Stimulated activated CD4-positive, alpha-beta T cell treated with anti-CD3 and anti-CD28 coated beads, Interleukin-4, amount 100 ng/mL, for 4 hours (primary cell): ENCODE measurements at places on chromosomes 4 and X.

DNA sequence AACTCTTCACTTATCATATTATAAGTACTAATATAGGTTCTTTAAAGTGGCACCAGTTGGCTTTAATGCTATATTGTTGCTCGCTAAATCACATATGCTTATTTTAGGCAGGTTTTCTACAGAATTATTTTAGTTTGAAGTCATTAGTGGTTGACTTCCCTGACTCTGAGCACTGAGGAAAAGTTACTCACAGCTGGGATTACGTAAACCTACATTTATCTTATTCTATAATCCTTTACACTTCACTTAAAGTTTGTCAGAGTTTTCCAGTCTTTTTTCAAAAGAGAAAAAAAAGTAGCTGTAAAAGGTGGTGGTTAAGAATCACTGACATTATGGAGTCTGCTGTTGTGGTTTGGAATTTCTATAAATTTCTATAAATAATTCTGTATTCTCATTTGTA, 5.8 kb downstream of the UGT2B4 start:
- no peak for DNase-seq

DNA sequence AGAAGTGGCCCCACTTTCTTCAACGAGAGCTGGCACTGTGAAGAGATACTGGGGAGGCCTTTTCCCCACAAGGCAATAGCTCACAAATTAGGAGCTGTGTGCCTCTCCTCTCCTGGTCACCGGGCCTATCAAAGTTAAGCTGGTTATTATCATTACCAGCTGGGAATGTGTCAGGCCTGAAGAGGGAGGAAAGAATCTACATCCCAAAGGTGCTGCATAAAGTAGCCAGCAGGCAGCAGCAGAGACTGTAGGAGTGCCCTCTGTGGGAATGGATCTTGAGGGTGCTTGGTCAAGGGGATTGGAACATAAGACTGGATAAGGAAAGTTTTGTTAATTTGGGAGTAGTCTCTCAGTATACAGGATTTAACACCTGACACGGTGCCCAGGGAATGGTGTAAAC, 9.1 kb upstream of the TMPRSS11D start:
- DNase-seq: no peak

DNA sequence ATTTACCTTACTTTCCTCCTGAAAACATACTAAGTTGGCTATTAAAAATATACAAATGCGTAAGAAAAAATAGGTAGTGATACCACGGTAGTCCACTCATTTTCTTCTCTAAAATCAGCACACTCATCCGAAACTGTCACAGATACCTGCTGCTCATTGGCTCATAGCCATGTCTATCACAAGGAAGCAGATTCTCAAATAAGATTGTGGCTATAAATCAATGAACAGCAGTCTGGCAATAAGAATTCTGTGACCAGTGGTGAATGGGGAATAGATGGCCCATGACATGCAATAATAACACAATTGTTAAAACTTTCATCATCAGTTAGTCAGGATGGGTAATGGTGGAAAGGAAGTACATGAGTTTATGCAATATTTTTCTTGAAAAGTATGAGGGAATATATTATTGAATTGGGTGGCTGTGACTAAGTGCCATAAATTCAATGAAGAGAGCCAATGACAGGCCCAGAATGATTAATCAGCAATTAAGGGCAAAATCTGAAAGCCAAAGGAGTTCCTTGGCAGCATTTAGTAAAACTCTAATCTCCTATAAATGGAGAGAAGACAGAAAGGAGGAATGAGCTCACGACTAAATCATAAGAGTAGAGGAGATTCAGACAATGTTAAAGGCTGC, 202.3 kb upstream of the NEIL3 start:
- DNase-seq: no peak

DNA sequence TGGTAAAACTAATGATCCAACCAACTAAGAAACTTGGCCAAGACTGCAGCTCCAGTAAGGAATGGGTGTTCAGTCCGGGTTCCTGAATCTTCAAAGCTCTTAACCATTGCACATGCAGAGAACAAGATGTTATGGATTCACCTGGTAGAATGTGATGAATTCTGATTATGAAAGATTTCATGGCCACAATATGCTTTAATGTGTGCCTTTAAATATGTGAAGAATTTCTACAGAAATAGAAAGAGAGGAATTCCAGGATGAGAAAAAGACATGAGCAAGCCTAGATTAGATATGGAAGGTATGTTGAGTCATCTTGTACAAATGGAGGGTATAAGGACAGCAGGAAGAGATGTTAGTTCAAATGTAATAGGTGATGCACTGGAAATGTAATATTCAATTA, 472.2 kb upstream of the TENM3 start:
- DNase-seq: no peak

DNA sequence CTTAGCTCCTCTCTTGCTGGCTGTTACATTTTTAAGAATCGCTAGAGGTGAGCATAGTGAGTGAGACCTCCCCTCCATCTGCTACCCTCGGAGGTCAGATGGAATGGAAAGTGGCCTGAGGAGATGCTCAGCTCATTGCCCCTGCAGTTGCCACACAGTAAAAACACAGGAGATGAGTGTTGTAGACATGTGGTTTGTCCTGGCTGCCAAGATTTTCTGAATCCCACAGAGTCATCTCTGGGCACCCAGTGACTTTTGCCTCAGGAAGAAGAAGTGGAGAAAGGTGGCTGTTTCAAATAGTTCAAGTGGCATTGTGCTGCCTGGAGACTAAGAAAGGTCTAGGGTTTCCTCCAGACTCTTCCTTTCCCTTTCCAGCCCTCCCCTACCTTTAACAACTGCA, 271.0 kb downstream of the STK32B start:
- DNase-seq: no peak

DNA sequence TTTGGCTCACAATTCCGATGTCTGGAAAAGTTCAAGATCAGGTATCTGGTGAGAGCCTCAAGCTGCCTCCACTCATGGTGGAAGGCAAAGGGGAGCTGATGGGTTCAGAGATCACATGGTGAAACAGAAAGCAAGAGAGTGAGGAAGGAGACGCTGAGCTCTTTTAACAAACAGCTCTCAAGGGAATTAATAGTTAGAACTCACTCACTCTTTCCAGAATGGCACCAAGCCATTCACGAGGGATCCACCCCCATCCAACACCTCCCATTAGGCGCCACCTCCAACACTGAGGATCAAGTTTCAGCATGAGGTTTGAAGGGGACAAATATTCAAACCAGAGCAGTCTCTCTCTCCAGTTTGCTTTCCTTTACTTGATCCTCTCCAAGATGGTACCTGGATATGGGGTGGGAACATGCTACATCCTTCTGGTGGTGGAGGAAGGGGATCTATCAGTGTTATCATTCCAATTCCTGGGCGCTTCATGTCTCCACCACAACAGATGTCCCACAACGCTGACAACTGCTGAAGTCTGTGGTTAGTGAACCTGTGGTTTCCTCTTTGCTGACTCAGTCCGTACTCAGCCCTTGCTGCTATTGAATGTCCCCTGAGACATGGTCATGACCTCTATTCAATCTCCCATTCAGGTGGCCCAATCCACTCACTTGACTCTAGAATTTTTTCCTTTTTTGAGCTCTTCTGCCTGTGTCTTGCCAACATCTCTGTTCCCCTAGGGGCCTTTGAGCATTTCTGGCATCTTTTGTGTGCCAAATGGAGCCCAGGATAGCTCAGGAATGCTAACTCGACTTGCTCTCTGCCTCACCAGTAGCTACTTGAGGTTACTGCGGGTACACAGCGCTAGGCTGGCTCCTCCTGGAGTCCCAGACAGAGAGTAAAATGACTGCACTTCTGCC, 395.2 kb downstream of the MID1IP1 start:
- no peak for DNase-seq

- DNase-seq: no peak
Measured at GRCh38 chr4:139963708-139964107, 190.3 kb downstream of the MAML3 start.

GRCh38 chrX:110087485-110088356, 84.8 kb downstream of the TMEM164 start:
- no peak for DNase-seq

GRCh38 chr4:74777531-74777930, 16.8 kb downstream of the BTC start:
- no peak for DNase-seq

DNA sequence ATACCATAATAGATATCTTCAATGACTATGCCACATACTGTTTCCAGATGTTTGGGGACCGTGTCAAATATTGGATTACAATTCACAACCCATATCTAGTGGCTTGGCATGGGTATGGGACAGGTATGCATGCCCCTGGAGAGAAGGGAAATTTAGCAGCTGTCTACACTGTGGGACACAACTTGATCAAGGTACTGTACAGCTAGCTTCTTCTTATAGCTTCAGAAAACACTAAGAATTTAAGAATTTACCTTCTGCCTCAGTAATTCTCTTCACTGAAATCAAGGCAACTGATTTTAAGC, 805 bp downstream of the KLB start:
- no peak for DNase-seq

GRCh38 chr4:183107891-183108459, 8.9 kb downstream of the WWC2 start:
- no peak for DNase-seq

- no peak for DNase-seq
Measured at GRCh38 chr4:971666-972500, 1.5 kb downstream of the DGKQ start.

GRCh38 chrX:46461660-46462191, 83.5 kb downstream of the ZNF674 start:
- no peak for DNase-seq

GRCh38 chr4:116110713-116111112, 974.7 kb downstream of the TRAM1L1 start:
- DNase-seq: no peak

DNA sequence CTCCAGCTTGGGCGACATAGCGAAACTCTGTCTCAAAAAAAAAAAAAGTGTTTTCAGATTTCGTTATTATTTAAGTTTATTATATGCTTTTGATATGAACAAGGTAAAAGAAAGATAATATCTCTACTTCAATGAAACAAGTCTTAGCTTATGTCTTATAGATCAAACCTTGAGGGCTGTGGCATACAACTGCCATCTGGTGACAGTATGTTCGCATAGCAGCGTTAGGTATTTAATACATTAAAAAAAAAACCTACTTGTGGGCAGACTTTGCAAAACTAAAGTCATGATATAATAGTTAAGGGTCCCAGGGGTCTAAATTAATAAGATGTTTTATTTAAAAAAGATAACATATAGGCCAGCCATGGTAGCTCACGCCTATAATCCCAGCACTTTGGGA, 161.2 kb upstream of the AMOT start:
- DNase-seq: no peak

GRCh38 chr4:80307774-80308465, 27.6 kb upstream of the CFAP299 start:
- no peak for DNase-seq

- no peak for DNase-seq
Measured at GRCh38 chr4:145520172-145520571, 38.5 kb downstream of the SMAD1 start.

- no peak for DNase-seq
Measured at GRCh38 chr4:119523399-119523798, 105.2 kb downstream of the PDE5A start.

DNA sequence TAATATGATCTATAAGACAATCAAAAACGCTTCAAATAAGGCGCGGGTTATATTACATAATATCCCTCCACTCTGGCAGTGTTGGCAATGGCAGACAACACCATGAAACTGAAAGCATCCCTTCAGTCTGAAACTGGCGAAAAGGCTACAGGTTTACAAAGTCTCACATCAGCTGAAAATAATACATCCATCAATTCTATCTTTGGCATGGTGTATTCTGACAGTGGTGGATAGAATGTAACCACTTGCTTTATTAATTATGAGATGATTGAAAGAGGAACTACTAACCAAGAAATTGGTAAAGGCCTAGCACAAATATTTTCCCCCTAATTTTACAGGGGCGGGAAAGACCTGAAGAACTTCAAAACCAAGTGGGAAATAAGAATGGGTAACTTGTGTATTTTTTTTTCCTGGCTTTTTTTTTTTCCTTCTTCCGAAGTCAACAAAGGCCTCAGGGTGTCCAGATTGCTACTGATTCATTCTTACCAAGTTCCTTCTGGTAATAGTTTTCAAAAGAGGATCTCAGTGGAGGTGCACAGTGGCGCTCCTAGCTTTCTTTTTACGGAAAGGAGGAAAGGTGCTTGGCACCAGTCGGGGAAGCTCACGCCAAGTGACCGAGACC, 728 bp downstream of the UBA6 start:
- no peak for DNase-seq

- DNase-seq: no peak
Measured at GRCh38 chr4:138537731-138538490, 295.8 kb upstream of the SLC7A11 start.

- peak; percentile 56 for DNase-seq
Measured at GRCh38 chr4:8201321-8201781, 2.3 kb downstream of the SH3TC1 start.

DNA sequence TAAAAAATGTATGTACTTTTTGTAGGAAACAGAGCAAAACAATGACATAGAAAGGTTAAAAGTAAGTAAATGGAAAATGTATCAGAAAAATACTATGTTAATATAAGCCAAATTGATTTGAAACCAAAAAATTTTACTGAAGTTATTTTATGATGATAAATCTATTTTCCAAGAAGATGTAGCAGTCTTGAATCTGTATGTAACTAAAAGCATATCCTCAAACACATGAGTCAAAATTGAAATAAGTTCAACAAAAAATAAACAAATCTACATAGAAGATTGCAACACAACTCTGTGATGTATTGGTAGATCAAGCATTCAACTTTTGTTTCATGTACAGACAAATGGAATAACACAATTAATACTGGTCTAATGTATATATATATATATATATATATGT, 450.0 kb downstream of the SPRY1 start:
- DNase-seq: no peak

DNA sequence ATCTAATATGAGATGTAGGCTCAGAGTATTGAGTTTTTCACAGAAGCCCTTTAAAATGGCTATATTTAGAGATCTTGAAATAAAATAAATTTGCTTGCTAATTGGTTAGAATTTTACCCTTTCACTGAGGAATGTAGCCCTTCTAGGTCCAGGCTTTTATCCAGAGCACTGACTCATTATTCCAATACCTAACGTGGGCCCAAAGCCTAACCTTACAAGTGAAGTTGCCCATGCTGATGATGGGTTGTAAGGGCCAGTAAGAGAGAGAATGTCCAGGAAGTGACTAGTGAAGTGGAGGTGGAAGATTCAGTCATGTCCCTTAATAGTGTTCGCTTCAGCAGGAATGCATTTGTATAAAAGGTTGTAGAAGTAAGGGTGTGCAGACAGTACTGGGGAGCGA, 155.9 kb downstream of the STIM2 start:
- DNase-seq: no peak

- DNase-seq: no peak
Measured at GRCh38 chr4:114281164-114281960, 301.9 kb upstream of the ARSJ start.

DNA sequence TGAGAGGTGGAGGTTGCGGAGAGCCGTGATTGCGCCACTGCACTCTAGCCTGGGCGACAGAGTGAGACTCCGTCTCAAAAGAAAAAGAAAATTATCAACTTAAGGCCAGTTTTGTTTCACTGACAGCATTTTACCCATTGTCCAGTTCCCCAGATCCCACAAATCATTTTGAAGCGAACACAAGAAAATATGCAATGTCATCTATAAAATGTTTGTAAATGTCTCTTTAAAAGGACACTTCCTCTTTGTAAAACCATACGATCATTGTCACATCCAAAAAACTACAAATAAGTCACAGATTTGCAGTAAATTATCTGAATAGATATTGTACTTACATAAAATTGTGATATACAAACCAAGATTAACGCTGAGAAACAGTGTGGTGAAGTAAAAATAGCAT, 147.6 kb downstream of the ATRX start:
- no peak for DNase-seq

- DNase-seq: no peak
Measured at GRCh38 chr4:173192375-173193162, 24.0 kb downstream of the GALNT7 start.

- DNase-seq: no peak
Measured at GRCh38 chr4:77196866-77197265, 39.9 kb downstream of the CCNG2 start.
